NCI-H2029 (cell line): ENCODE measurements at places on chromosomes 13 and 19.

- no peak for DNase-seq
Observed at GRCh38 chr19:38559428-38560401, 58.0 kb downstream of the MAP4K1 start.

DNA sequence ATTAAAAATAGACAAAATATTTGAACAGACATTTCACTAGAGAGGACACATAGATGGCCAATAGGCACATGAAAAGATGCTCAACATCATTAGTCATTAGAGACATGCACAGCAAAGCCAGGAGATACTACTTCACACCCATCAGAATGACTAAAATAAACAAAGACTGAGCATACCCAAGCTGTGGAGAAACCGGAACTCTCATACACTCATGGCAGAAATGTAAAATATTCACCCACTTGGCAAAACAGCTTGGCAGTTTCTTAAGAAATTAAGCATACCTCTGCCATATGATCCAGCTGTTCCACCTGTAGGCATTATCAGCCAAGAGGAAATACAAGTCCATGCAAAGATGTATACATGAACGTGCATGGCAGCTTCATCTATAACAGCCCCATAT is 213.4 kb downstream of the TSHZ3 start:
- no peak for DNase-seq

DNA sequence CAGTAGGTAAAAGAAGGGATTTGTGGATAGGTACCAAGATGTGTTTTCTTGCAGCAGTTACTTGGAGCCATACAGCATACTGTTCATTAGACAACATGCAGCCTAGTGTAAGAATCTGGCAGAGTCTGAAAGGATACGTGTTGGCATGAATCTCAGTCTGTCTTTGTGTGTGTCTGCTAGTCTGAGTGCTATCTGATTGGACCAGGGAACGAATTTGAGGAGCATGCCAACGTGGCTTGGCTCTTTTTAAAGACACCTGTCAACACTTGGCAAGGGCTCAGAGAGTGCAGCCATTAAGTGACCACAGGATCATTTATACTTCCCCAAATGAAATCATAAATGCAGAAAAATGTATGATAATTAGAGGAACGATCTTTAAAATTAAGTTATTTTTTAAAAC is 27.6 kb upstream of the ATXN8OS start:
- DNase-seq, result peak; percentile 1

GRCh38 chr19:315811-316210 is 24.6 kb upstream of the PLPP2 start:
- no peak for DNase-seq

GRCh38 chr13:25587326-25587980 is 215.7 kb downstream of the ATP8A2 start:
- no peak for DNase-seq

DNA sequence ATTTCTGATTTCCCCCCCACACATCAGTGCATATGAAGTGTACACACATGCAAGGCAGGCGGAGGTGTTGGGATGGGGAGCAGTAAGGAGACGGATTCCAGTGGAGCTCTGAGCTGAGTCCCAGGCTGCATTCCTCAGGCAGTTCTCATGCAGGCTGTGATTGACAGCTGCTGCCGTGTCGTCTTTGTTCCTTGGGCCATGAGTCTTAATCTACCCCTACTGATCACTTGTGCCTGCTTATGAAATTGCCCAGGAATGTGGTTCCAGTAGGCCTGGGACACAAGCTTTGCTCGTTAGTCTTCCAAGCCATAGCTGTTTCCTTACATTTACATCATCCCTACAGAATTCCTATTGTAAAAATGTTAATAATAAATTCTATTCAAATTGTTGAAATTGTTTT is 1241.9 kb downstream of the UQCRFS1 start:
- DNase-seq, result no peak

DNA sequence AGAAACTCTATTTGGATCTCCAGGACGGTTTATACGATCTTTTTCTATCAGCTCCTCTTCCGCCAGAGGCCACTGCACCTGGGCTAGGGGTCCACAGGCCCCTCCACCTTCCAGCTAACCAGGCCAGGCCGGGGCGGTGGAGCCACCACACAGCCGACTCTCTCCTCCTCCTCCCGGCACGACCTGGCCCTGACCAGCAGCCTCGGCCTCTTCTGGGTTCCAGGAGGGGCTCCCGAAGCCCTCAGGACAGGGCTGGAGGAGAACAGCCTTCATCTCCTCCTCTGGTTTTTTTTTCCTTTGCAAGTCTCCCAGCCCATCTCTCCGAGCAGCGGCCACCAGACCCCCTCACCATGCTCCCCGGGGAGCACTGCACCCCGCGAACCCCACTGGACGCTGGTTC is 17.1 kb downstream of the DPF1 start:
- DNase-seq, result no peak

DNA sequence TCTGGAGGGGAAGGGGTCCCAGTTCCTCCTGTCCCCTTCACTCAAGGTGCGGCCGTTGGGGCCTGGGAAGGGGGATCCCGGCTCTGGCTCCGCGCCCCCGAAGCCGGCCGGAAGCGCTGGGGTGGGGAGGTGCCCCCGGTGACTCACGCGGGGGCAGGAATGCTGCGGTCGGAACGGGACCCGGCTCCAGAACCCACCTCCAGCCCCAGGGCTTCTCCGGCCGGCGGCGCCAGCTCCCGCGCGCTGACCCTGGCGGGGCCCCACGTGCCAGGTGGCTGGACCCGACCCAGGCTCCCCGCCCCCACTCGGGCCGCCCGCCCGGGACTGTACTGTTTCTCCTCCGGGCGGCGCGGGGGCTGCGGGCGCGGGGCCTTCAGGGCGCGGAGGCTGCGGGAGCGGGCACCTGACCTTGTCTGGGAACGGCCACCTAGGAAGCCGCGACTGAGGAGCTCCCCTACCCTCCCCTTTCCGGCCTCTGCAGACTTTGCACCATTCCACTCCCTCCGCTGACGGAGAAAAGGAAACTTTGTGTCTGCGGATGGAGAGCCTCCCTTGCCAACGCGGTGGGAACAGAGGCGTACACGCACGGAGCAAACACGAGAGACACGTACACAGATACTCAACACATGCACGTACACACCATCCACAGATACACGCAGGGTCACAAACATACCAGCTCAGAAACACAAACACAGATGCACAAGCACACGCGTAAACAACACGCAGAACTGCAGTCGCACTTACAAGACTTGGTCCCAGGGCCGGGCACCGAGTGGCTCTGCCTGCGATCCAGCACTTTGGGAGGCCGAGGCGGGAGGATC is 7.2 kb downstream of the AXL start:
- no peak for DNase-seq

- DNase-seq, result no peak
Observed at GRCh38 chr19:58549664-58550361, 5.1 kb downstream of the CHMP2A start.

DNA sequence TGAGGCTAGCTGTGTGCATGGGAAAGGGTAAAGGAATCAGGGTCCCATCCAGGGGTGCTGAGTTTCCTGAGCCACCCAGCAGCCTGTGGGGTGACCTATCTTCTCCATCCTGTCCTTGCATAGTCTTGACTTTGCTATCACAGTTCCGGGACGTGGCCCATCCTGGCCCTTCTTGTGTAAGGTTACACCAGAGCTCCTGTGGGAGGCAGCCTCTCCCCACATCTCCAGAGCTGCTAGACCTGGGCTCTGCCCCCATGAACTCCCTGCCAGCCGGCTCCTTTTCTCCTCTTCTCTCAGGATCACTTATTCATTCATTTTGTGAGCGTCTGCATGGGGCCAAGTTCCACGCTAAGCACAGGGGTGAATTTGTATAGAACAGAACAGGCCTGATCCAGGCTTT is 238.9 kb downstream of the TSHZ3 start:
- no peak for DNase-seq

DNA sequence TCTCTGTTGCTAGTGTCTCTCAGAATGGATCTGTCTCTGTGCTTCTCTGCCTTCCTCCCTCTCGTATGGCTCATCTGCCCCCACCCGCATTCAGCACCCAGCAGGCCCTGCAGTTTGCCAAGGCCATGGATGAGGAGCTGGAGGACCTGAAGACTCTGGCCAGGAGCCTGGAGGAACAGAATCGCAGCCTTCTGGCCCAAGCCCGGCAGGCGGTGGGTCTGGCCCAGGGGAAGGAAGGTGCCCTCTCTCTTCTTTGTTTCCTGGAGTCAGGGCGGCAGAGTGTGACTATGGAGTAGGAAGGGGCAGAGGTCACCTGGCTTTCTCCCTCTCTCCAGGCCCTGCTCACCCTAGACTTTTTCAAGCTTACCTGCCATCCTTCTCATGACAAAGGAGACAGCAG is 10.9 kb downstream of the KASH5 start:
- DNase-seq, result no peak

DNA sequence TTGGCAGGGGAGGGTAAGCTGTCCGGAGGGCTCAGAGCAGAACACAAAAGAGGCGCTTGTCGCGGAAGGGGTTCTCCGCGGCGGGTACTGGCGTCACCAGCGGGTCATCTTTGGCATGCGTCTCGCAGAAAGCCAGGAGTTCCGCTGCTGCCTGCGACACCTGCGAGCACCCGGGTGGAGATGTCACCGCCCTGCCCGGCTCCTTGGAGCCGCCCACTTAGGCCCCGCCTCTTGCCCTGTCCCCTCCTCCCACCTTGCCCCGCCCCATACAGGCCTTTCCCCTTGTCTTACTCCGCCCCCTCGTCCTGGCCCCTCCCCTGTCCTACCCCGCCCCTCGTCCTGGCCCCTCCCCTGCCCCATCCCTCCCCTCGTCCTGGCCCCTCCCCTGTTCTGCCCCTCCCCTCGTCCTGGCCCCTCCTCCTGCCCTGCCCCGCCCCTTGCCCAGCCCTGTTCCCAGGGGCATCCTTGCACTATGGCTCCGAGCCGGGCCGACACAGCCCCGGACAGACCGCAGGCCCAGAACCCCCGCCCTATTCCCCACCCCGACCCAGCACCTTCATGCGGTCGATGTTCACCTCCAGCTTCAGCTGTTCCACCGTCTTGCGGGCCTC is 1.9 kb downstream of the GNG8 start:
- DNase-seq, result peak; percentile 64

DNA sequence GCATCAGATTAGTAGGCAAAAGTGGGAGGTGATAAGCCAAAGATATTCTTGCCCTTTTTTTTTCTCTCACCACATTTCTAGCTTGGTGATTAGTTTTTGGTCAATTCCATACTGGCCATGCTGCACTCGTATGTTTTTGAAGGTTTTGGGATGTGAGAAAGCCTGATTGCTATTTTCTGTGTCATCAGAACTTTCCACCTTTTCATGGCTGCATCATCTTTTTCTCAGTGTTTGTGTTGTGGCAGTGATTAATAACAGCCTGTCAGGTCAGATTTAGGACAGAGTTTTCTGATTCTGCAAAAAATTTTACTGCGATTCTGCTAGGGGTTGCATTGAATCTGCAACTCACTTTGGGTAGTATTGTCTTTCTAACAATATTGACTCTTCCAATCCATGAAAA is 32.9 kb downstream of the PSG1 start:
- no peak for DNase-seq
